ENCODE measurements at places on chromosomes 12 and 14. TPM values are rescaled to one million over a fixed set of nuclear protein-coding genes. Genes with fewer than 3 reads are reported as not detected.

DNA sequence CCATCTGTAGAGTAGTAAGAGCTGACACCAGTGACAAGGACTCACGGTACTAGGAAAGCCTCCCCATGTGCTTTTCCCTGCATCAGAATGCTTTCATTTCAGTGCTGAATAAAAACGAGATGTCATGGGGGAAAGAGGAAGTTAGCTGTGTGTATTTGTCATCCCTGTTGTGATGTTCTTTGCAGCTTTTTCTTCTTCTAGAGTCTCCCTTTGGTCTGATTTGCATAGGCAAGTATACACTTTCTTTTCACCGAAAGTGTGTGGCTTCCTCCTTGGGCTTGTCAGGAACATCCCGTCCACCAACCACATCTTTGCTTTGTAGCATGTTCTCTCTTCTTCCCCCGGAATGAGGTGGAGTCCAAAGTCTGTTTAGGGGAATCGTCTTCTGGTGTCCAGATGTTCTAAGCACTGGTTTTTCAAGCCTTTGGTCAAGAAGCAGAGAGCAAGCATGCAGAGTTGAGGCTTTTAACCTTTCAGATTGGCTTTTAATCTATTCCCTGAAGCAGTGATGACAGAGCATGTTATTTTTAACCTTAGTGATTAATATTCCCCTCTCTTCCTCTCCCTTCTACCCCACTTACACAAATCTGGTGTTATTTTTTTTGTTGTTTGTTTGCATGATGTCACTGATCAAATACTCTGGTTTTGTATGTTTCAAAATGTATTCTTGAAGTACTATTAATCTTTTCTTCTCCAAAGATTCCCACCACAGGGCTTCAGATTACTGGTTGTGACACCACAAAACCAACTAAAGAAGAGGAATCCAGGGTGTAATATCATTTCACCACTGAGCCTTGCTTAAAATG is 163.4 kb downstream of the SAMD4A start:
- no peak for DNase-seq
- H3K27me3 ChIP-seq, result no peaks in the 10 kb centered on the region

DNA sequence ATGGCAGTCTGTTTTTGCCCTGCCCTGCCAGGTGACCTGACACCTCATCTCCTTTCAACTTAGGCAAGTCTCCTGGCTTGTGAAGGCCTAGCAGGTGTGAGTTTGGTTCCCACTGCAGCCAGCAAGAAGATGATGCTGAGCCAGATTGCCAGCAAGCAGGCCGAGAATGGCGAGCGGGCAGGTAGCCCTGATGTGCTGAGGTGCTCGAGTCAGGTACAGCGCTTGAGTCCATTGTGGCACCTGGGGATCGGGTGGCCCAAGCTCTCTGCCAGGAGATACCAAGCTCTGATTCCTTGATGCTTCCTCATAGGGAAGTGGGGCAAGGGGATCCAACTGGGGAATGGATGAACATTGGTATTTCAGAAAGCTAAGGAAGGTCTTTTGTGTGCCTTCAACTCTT is 4.1 kb upstream of the CSAD start:
- DNase-seq, result no peak
- no peak overlapping the region for H3K4me3 ChIP-seq
- H3K36me3 ChIP-seq, result peaks cover 19% of the 10 kb centered on the region
- H3K27me3 ChIP-seq, result no peaks in the 10 kb centered on the region
- H3K4me1 ChIP-seq, result peaks cover 20% of the 10 kb centered on the region

DNA sequence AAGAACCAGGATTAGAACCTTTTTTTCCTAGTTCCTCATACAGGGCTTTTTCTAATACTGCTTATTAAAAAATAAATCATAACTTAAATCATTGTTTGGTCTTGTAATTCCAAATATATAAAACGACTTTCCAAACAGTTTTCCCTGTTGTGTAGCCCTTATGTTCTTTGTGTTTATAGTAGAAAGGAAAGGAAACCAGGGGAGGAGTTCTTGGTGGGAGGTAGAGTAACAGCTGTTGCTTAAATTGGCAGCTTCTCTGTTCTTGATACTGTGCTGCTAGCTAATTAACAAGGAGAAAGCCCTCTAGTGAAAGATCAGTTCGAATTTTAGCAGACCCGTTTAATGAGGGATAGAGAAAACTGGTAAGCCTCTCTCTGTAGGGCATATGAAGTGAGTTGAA is 15.0 kb downstream of the SRP54 start:
- no peak overlapping the region for H3K4me3 ChIP-seq
- no peaks in the 10 kb centered on the region for H3K27me3 ChIP-seq
- no peak overlapping the region for H3K27ac ChIP-seq
- peaks cover 5% of the 10 kb centered on the region for H3K36me3 ChIP-seq

GRCh38 chr14:89851106-89851505 is 103.4 kb downstream of the EFCAB11 start:
- no peak for DNase-seq
- H3K4me1 ChIP-seq, result no peaks in the 10 kb centered on the region
- H3K27me3 ChIP-seq, result no peaks in the 10 kb centered on the region
- no peak overlapping the region for H3K4me3 ChIP-seq

The HOXC11 gene
- 17.0 TPM for total RNA-seq

The PMEL gene
- 1.2 TPM for total RNA-seq

The TAS2R9 gene
- not detected for total RNA-seq

The NGB gene
- total RNA-seq, result not detected

The AQP6 gene
- 0.31 TPM for total RNA-seq

DNA sequence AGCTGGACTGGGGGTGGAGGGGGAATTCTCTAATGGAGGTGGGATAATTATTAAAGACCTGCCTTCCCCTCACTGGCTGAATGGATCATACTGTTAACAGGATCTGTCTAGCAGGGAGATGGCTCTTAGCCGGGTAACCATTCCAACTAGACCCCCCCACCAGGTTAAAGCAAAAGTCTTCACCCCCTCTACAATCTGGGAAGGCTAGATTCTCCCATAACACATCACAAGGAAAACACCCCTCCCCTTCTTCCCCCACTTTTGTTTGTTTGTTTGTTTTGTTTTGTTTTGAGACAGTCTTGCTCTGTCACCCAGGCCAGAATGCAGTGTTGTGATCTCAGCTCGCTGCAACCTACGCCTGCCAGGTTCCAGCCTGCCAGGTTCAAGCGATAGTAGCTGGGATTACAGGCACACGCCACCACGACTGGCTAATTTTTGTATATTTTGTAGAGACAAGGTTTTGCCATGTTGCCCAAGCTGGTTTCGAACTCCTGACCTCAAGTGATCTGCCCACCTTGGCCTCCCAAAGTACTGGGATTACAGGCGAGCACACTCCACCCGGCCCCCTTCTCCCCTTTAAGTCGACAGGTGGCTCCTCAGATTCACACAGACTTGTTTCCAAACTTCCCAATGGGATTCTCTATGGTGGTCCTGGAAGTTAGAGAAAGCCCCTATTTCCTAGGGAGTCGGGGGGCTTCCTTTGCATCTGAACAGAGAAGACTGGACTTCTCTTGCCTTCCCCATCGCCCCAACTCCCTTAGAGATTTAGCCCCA is 3.5 kb upstream of the BAZ2A start:
- peak overlapping the region; percentile 65 for H3K4me3 ChIP-seq
- no peak for DNase-seq
- peaks cover 47% of the 10 kb centered on the region for H3K4me1 ChIP-seq
- no peaks in the 10 kb centered on the region for H3K27me3 ChIP-seq

GRCh38 chr12:124486346-124486963 is 81.0 kb downstream of the NCOR2 start:
- peaks cover 26% of the 10 kb centered on the region for H3K4me1 ChIP-seq
- H3K4me3 ChIP-seq, result no peak overlapping the region
- no peaks in the 10 kb centered on the region for H3K36me3 ChIP-seq

The SETD1B gene
- total RNA-seq, result 31.2 TPM

DNA sequence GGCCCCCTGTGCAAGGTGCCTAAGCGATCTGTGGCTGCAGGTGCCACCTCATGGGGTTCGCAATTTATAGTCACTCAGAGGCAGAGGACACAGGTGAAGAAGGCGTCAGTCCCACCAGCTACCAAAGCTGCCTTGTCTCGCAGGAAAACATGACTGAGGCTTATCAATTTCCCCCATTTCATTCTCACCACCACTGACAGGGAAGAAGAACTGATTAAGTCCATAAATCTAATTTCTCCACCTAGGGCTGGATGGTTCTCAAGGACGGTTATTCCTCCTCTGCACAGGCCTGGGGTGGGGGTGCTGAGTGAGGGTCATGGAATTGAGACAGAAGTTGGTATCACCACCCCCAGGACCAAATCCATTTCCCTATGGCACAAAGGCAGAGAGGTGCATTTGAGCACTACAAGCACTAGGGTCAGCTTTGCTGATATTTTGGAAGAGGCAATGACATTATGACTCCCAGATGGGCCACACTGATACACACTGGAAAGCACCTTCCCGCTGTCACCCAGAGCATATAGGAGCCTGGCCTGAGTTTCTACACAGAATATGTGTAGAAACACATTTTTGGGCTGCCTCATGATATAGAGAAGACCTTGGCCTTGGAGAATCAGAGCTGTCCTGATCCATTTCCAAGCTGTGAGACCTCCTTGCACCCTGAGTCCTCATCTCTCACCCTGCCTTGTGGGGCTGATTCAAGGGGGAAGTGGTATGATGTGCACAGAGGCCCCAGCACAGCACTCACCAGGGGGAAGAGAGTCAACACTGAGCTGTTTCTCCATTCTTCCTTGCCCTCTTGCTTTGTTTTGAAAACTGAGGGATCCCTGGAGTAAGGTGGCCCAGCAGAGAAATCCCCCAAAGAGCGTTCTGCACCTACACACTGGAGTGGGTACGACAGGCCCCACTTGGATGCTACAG is 59.4 kb downstream of the PITPNM2 start:
- DNase-seq, result no peak
- no peaks in the 10 kb centered on the region for H3K36me3 ChIP-seq
- peak overlapping the region; percentile 45 for H3K27ac ChIP-seq
- no peaks in the 10 kb centered on the region for H3K27me3 ChIP-seq
- H3K4me3 ChIP-seq, result no peak overlapping the region
- H3K4me1 ChIP-seq, result peaks cover 60% of the 10 kb centered on the region

GRCh38 chr12:115096588-115097397 is 412.8 kb upstream of the TBX3 start:
- H3K4me3 ChIP-seq, result no peak overlapping the region
- no peaks in the 10 kb centered on the region for H3K36me3 ChIP-seq
- no peaks in the 10 kb centered on the region for H3K27me3 ChIP-seq
- no peak overlapping the region for H3K27ac ChIP-seq

GRCh38 chr12:712172-712863 is 40.1 kb upstream of the WNK1 start:
- H3K36me3 ChIP-seq, result no peaks in the 10 kb centered on the region
- no peaks in the 10 kb centered on the region for H3K27me3 ChIP-seq
- H3K4me3 ChIP-seq, result no peak overlapping the region
- peak overlapping the region; percentile 29 for H3K27ac ChIP-seq
- peaks cover 5% of the 10 kb centered on the region for H3K4me1 ChIP-seq
